GM12878 (cell line): ENCODE measurements at places on chromosomes 3 and 15.

GRCh38 chr3:130786306-130786705, 39.7 kb upstream of the PIK3R4 start:
- no peak for DNase-seq

- no peak for DNase-seq
Measured at GRCh38 chr3:146037697-146038096, 123.3 kb downstream of the PLOD2 start.

GRCh38 chr3:36700537-36701248, 63.7 kb downstream of the DCLK3 start:
- DNase-seq: no peak

DNA sequence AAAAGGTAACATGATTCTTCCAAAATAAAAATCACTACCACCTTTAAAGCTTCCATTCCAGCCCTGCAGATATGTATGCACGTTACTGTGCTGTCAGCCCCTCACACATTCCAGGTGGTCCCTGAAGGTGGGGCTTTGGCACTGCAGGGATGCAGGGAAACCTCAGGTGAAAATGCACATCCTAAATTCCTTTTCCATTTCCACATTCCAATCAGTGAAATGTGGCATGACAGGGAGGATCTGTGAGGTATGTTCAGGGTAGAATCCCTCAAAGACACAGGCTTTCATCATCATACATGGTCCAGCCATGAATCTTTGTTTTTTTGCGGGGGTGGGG, 45.3 kb downstream of the CCR4 start:
- DNase-seq: no peak

GRCh38 chr3:130266817-130267216, 78.7 kb upstream of the COL6A5 start:
- no peak for DNase-seq

- no peak for DNase-seq
Measured at GRCh38 chr15:34473840-34474239, 36.2 kb upstream of the GOLGA8A start.

DNA sequence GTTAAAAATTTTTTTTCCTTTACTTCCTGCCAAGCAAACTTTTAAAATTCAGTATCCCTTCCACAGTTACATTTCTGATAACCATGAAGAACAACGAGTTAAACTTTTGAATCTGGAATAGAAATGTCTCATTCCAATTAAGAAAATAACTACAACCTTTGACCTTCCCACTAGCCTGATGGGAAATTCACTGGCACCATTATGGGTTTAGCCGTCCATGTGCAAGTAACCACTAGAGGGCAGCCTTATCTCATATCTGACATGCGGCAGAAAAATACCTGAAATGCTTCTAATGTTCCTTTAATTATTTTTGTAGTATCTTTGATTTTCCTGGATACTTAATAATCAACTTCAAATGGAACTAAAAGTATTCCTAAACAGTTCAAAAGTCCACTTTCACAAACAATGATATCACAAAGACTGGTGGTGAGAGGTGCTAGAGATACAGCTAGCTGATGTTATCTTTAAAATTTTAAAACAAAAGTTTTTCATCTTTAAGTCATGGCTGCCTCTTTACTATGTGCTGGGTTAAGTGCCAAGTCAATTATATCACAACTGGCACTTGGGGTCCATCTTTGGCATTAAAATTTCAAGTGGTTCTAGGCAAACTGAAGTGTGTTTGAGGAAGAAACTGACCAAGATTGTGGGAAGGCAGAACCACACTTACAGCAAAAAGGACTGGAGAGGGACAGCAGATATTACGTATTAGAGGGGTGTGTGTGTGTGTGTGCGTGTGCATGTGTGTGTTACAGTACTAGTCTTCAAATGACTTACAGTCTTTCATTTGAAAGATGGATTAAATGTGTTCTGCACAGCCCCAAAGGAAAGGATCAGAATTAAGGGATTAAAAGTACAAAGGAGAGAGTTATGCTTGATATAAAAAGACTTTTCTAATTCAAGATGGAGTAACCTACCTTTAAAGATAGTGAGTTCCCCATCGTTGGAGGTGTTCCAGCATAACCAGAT, 107.1 kb upstream of the ICE2 start:
- no peak for DNase-seq

GRCh38 chr3:21562243-21562642, 188.8 kb downstream of the ZNF385D start:
- no peak for DNase-seq
